MV-4-11 (cell line): ENCODE measurements at places on chromosomes 7 and 10.

- DNase-seq, result no peak
These were observed 58.3 kb downstream of the BICC1 start for GRCh38 chr10:58570979-58571378.

DNA sequence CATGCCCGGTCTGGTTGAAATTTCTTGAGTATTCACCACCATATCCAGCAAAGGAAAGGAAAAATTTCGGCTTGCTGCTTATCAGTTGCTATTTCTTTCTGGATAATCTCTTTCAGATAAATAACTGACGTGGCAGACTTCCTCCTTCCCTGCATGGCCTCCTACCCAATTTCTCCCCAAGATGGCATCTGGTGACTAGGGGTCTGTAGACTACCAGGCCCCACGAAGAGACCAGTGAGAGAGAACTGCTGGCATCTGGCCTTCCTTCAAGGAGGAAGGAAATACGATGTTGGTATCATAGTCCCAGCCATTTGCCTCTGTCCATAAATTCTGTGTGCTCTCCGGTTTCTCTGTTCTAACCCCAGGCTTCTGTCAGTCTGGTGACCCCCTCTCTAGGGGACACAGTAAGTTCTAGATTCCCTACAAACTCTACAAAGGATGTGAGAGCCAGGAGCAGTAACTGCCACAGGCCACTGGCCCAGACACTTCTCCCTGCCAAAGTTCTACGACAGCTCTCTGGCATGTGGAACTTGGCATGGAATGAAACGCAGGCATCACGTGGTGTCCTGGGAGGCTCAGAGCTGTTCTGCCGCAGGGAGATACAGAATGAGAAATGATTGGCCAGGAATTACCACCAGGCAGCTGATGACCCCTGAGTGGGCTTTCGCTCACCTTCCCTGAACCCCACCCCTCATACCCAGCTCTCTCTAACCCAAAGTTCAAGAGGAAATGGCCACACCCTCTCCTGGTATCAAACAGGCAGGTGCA, 30.0 kb upstream of the MSRB2 start:
- DNase-seq, result no peak

- no peak for DNase-seq
These were observed 58.2 kb upstream of the SLC25A13 start for GRCh38 chr7:96380111-96380512.

DNA sequence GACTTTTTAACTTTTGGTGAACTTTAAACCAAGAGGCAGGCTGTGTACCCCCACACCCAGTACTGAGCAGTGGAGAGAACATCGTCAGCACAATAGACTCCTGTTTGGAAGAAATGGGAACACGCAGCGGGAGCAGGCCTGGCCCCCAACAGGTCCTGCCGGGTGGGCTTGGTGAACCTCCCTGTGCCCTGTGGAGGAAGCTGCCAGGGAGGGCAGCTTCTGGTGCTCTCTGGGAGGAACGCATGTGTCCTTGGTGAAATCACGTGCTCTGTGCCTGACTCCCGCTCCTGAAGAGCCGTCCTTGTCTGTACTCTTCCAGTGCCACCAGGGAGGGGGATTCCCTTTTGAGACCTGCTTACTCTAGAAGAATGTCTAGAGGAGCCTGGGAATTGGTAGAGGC, 31.6 kb downstream of the CHAT start:
- DNase-seq, result no peak

DNA sequence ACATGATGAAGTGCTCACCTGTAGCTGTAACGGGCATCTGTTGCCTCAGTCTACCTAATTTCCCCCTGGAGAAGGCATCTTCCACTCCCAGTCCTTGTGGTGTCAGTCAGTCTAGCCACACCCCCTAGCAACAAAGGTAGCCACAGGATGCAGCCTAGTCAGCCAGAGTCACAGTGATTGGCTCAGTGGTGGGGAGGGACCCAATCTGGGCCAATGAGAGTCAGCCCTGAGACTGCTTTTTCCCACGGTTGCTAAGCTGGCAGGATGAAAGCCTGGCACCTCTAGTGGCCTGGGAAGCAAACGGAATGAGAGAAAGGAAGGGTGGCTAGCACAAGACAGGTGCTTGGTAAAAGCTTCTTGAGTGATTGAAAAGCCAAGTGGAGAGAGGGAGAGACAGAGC, 118.6 kb downstream of the SH3PXD2A start:
- DNase-seq, result no peak

DNA sequence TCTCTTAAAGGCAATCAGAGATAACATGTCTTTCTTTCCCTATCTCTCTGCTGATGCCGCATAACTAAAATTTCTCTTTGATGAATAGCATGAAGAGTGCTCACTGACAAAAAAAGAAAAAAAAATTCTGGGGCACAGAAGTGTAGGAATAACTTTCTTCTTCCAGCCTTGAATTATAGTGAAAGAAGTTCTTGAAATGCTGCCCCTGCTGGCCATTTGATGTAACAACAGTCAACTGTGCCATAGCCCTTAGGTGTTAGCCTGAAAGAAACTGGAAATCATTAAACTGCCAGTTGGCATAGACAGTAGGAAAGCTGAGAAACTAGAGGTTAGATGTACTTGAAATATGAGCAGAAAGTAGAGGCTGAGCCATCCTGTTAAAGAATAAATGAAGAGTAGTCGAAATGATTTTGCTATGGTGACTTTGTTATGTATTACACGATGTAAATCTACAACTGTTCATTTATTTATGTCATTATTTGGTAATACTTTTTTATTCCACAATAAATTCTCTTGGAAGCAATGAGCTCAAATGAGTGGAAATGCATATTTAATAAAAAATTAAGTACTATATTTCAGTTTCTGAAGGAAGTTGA, 48.3 kb upstream of the FAM171A1 start:
- peak; percentile 0 for DNase-seq

- DNase-seq, result no peak
These were observed 100.2 kb downstream of the SVIL start for GRCh38 chr10:29534590-29534989.

DNA sequence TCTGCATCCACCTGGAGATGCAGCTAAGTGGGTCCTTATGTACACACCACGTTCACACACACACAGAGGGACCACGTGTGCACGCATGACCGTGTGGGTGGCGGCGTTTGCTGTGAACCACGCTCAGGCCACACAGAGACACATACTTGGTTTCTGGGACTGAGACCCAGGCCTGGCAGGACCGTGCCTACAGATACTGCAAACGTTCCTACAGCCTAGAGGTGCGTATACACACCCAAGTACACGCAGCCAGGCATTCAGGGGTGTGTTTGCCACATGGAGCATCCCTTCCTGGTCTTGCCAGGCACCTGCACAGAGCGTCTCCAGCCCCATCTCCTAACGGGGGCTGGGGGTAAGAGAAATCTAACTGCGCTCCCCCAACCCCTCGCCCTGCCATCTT, 49.0 kb upstream of the GTF2IRD1 start:
- DNase-seq, result no peak
